Caco-2 (cell line): ENCODE measurements at places on chromosomes 2 and 18. TPM values are rescaled to one million over a fixed set of nuclear protein-coding genes. Genes with fewer than 3 reads are reported as not detected.
A peak's percentile ranks its signal among the peaks of the same experiment; 100 is the strongest.

TMEM169 gene
- 1.1 and 1.3 TPM in 2 replicates for total RNA-seq

VWA3B gene
- not detected in 2 replicates for total RNA-seq

CERKL gene
- total RNA-seq, result not detected in 2 replicates

GRHL1 gene
- 10.5 and 11.6 TPM in 2 replicates for total RNA-seq

ABCG8 gene
- total RNA-seq, result 0.12 TPM in 1 of 2 replicates, not detected in the other

POMC gene
- total RNA-seq, result 10.5 and 14.9 TPM in 2 replicates

TOGARAM2 gene
- 0.61 and 1.3 TPM in 2 replicates for total RNA-seq

- H3K27me3 ChIP-seq, result no peaks in the 10 kb centered on the region
- peaks cover 32% of the 10 kb centered on the region for H3K4me1 ChIP-seq
- peak overlapping the region; percentile 56 for H3K27ac ChIP-seq
- H3K4me3 ChIP-seq, result no peak overlapping the region
- no peak for DNase-seq
- no peaks in the 10 kb centered on the region for H3K36me3 ChIP-seq
These were observed 111.1 kb downstream of the ADCYAP1 start for GRCh38 chr18:1015777-1016176.

- H3K4me3 ChIP-seq, result no peak overlapping the region
- H3K36me3 ChIP-seq, result no peaks in the 10 kb centered on the region
- no peak for DNase-seq
- H3K27me3 ChIP-seq, result no peaks in the 10 kb centered on the region; the same call in 1 of the 2 replicates
- no peak overlapping the region for H3K27ac ChIP-seq
- H3K4me1 ChIP-seq, result no peaks in the 10 kb centered on the region
These were observed 106.9 kb downstream of the FARSB start for GRCh38 chr2:222548992-222549391.

DNA sequence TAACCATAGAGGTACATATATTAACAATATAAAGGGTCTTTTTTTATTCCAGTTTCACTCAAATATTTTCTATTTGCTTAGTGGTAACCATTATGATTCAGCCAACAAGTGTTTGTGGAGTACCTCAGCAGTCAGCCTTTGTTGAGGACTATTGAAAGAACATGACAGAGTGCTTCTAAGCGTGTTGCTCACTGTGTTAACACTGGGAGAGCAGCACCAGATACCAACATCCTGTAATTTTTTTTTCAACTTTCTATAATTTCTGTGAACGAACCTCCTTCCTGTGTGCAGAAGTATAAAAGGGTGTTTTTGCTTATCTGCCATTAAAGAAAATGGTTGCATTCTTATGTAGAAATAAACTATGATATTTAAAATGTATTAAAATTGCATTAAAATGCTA is 239.0 kb downstream of the PHLPP1 start:
- H3K27ac ChIP-seq, result no peak overlapping the region
- H3K36me3 ChIP-seq, result no peaks in the 10 kb centered on the region
- DNase-seq, result no peak
- H3K4me1 ChIP-seq, result no peaks in the 10 kb centered on the region

- no peaks in the 10 kb centered on the region; the same call in 1 of the 2 replicates for H3K27me3 ChIP-seq
- DNase-seq, result no peak
- no peaks in the 10 kb centered on the region for H3K4me1 ChIP-seq
- no peaks in the 10 kb centered on the region for H3K36me3 ChIP-seq
- H3K27ac ChIP-seq, result no peak overlapping the region
- H3K4me3 ChIP-seq, result no peak overlapping the region
These were observed 35.6 kb downstream of the COPS8 start for GRCh38 chr2:237121321-237121720.

- no peaks in the 10 kb centered on the region for H3K36me3 ChIP-seq
- peaks cover 5% of the 10 kb centered on the region; the same call in 1 of the 2 replicates for H3K4me1 ChIP-seq
- DNase-seq, result no peak
- H3K4me3 ChIP-seq, result no peak overlapping the region
These were observed 80.1 kb downstream of the MCFD2 start for GRCh38 chr2:46835520-46835919.

DNA sequence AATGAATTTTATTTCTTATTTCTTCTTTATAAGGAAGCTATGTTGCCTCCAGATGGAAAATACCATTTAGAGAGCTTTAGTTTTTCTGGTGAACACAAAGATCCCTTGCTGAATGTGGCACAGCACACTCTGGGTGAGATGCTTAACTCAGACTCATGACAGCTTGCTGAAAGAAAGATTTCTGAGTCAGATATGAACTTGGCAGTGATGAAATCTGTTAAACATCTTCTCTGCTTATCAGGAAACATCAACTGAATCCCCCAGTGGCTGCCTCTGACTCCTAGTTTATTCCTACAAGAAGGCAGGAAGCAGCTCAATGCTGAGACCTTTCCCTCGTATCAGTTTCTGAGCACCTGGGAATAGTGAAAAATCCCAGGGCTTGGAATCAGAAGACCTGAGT is 162.8 kb downstream of the OSR1 start:
- no peaks in the 10 kb centered on the region for H3K27me3 ChIP-seq
- H3K4me1 ChIP-seq, result no peaks in the 10 kb centered on the region
- no peaks in the 10 kb centered on the region for H3K36me3 ChIP-seq
- no peak overlapping the region for H3K27ac ChIP-seq
- no peak for DNase-seq

DNA sequence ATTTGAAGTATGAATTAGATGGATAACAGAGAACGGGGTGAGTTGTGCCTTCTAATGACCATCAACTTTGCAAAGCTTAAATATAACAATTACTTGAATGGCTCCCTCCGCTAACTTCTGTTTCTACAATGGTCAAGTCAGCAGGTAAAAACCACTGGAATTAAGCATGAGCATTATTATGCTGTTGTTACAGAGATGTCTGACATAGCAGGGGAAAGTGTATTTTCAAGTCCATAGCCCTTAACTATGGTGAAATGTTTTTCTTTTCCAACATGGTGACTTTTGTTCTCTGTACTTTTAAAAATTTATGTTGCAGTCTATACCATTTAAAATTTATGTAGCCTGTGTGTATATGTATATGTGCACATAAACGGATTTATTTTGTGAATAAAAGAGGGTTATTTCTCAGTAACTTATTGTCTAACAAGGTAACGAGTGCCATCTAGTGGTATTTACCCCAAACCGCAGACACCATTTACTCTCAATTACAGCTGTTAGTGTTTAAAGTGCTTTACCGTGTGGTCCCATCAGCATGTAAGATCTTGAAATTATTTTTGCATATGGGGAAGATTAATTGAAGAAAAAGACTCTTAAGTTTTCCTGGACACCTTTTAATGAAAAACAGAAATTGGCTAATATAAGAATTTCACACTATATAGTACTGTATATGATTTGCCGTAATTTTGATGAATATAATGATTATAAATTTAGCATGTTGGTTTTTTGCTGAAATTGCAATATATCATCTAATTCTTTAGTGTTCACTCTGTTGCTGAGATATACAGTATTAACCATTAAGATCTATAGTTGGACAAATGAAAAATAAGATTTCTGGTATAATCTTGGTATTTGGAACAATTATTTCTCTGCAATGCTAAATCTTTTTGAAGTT is 78.2 kb downstream of the UBE2E3 start:
- no peak overlapping the region for H3K27ac ChIP-seq
- H3K4me1 ChIP-seq, result no peaks in the 10 kb centered on the region
- H3K27me3 ChIP-seq, result no peaks in the 10 kb centered on the region
- H3K36me3 ChIP-seq, result no peaks in the 10 kb centered on the region
- no peak overlapping the region for H3K4me3 ChIP-seq

- H3K4me1 ChIP-seq, result no peaks in the 10 kb centered on the region
- no peak overlapping the region for H3K4me3 ChIP-seq
- H3K27me3 ChIP-seq, result no peaks in the 10 kb centered on the region
- no peaks in the 10 kb centered on the region for H3K36me3 ChIP-seq
- DNase-seq, result no peak
- H3K27ac ChIP-seq, result no peak overlapping the region
These were observed 99.1 kb downstream of the PTGR3 start for GRCh38 chr18:75109819-75110218.

DNA sequence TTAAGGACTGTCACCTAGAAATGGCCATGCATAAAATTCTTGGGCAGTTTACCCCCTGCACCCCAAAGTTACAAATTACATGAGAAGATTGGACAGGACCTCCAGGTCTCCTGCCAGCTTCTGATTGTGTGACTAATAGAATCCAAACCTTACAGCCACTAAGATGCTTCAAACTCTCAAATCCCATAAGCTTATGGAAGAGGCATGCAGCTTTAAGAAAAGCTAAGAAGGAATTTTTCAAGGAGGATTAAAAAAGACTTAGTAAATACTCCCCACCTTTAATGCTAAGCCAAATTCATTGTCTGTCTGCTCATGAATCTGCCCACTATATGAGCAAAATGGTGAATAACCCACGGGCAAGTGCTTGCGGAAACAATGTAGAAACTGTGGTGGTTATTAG is 86.3 kb downstream of the MAIP1 start:
- no peak for DNase-seq
- H3K27ac ChIP-seq, result no peak overlapping the region
- no peaks in the 10 kb centered on the region for H3K27me3 ChIP-seq
- H3K36me3 ChIP-seq, result no peaks in the 10 kb centered on the region
- peaks cover 7% of the 10 kb centered on the region for H3K4me1 ChIP-seq
